Endothelial cell (in vitro differentiated cells): ENCODE measurements at places on chromosomes 5 and 9.

- DNase-seq, result no peak
Observed at GRCh38 chr9:84759300-84759750, 89.8 kb downstream of the NTRK2 start.

DNA sequence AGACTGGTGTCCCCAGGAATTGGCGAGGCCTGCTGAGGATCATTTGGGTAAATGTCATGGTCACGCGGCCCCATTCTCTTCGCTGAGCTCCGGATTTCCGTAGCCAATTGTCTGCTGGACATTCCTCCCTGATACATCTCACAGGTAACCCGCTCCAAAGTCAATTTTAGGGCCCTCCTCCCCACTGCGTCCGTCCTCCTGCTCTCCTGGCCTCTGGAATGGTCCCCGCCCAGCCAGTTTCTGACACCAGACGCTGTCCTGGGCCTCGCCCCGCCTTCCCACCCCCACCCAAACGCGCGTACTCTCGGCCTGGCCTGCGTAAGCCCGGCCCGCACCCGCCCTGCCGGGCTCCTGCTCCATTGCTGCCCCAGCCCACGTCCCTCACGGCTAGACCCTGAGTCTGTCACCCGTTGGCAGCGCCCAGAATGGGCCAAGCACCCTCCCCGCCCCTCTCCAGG, 202.0 kb downstream of the AUH start:
- no peak for DNase-seq

DNA sequence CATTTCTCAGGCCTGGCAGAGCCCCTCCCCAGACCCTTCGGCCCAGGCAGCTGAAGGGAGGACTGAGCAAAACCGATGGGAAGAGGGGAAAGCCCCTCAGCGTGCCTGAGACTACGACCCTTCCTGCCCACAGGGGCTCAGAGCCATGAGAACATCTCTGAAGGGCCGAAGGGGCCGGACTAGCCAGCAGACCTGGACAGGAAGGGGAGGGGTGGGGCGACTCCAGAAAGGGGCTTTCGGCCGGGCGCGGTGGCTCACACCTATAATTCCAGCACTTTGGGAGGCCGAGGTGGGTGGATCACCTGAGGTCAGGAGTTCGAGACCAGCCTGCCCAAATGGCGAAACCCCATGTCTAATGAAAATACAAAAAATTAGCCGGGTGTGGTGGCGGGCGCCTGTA, 85.8 kb upstream of the PHYKPL start:
- no peak for DNase-seq

DNA sequence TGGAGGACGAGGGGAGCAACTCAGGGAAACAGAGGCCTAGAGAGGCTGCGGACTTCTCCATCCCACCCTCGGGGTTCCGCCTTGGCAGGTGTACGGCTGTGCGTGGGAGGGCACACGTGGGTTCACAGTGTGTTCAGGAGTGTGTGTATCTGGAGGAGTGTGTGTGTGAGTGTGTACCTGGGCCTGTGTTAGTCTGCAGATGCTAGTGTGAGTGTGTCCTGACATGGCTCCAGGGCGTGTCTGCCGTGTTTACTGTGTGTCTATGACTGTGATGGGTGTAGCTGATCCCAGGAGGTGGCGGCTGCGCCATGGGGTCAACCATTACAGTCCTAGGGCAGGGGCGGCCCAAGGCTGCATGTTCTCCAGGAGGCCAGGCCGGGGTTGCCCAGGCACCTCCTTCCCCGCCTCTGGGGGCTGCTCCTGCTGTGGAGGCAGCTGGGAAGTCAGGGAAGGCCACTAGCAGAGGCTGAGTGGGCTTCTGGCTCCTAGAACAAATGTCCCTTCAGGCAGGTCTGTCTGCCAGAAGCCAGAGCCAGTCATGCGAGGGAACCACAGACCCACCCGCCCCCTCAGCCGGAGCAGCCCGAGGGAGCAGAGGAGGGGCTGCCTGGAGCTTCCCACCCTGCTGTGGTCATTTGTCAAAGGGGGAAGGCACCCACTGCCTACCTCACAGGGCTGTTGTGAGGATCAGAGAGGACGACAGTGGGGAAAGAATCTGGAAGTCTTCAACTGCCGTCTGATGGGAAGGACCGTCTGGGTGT, 21.4 kb downstream of the CRB2 start:
- DNase-seq, result no peak

DNA sequence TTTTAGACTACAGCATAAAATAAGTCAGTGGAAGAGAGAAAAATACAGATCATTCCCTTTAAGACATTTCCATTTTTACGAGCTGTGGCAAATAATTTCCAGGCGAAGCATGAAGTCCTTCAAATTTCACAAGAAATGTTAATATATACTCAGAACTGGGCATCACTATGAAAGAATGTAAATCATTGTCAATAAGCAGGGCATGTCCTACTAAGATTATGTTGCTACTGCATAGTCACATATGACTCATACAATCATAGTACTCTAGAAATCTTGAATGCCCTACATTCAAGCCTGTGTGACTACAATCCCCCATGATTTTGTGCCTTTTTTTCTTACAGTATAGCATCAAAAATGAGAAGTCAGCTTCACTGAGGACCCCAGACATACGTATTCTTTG, 485.2 kb upstream of the FTMT start:
- no peak for DNase-seq

GRCh38 chr9:23543419-23543818, 282.6 kb downstream of the ELAVL2 start:
- DNase-seq, result no peak

GRCh38 chr5:129617206-129617605, 130.7 kb upstream of the MINAR2 start:
- DNase-seq, result no peak

DNA sequence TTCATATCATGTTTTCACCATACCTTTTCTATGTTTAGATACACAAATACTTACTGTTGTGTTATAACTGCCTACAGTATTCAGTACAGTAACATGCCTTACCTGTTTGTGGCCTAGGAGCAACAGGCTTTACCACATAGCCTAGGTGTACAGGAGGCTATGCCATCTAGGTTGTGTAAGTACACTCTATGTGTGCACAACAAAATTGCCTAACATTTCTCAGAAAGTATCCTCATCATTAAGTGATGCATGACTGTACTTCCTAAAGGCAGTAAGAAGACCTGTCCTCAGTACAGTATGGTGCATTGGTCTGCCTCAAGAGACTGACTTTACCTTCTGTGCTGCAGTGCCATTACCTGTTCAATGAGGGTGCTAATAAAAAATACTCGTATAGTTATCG, 7.9 kb downstream of the TXN start:
- DNase-seq, result no peak

- DNase-seq, result no peak
Observed at GRCh38 chr5:150517272-150518152, 9.6 kb downstream of the NDST1 start.

DNA sequence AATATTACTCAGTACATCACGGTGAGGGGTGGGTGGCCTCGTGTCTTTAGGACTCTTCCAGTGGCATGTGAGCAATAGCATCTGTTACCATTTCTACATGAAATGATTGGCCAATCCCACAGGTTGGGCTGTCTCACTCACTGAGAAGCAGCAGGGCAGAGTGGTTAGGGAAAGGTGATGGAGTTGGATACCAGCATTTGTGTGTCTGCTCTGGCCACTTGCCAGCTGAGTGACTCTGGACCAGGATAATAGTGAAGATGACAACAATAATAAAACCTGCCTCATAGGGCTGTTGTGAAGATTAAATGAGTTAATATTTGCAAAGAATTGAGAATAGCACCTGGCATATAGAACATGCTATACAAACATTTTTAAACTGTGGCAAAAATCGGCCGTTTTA, 42.0 kb downstream of the IQGAP2 start:
- DNase-seq, result no peak

GRCh38 chr9:122835313-122835731, 6.9 kb upstream of the PDCL start:
- peak; percentile 31 for DNase-seq

GRCh38 chr5:63961598-63962161, 565 bp downstream of the HTR1A start:
- DNase-seq, result peak; percentile 35

- DNase-seq, result no peak
Observed at GRCh38 chr5:7088849-7089248, 307.1 kb upstream of the ADCY2 start.

GRCh38 chr9:116928884-116929283, 241.8 kb downstream of the TRIM32 start:
- no peak for DNase-seq

- DNase-seq, result no peak
Observed at GRCh38 chr5:157611571-157612476, 36.2 kb upstream of the ADAM19 start.

DNA sequence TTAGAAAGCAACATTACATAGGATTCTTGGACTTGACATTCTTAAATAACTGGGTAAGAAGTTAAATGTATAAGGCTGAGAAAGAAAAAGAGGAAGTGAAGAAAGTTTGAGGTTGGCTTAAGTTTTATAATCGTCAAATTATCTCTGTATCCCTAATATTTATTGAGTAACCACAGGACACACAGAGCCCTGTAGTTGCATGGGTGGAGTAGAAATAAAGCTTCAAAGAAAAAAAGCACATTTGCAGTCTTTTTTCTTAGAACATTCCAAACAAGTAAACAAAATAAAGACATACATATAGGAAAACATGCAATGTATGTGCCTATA, 137.0 kb downstream of the CCDC192 start:
- no peak for DNase-seq

DNA sequence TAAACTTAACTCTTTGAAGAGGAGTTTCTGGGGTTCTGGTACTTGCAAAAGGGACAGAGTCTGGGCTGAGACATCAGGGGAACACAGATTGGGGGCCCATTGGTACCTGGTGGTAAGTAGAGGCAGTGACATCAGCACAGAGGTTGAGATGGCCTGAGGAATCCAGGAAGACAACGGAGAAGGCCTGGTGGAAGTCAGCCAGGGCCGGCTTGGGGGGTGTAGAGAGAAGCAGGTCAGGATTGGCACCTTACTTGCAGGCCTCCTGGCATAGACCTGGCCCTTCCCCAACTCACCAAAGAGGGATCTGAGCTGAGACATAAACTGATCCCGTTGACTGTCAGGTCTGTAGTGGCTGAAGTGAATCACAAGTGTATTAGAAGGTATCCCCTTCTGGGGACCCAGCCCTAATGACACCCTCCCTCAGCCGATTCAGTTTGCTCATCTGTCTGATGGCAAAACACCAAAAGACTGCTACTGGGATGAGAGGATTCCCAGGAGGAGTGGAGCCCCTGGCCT, 5.5 kb downstream of the NOL6 start:
- DNase-seq, result no peak

DNA sequence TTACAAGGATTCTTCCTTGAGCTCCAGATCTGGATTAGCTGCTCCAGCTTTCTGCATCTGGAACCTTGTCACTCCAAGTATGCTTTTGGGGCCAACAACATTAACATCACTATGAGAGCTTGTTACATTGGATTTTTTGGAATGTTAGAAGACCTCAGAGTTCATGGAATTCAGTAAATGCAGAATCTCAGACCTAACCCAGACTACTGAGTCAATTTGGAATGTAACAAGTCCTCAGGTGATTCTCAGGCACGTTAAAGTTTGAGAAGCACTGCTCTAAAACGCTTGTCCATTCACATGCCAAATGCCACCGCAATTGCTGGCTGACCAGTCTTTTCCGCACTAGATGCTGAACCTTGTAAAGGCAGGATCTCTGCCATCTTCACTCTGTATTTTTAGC, 251.4 kb upstream of the TRIM32 start:
- no peak for DNase-seq

GRCh38 chr5:7925961-7926695, 57.2 kb downstream of the MTRR start:
- no peak for DNase-seq

GRCh38 chr5:52738095-52738506, 49.6 kb upstream of the ITGA1 start:
- no peak for DNase-seq

DNA sequence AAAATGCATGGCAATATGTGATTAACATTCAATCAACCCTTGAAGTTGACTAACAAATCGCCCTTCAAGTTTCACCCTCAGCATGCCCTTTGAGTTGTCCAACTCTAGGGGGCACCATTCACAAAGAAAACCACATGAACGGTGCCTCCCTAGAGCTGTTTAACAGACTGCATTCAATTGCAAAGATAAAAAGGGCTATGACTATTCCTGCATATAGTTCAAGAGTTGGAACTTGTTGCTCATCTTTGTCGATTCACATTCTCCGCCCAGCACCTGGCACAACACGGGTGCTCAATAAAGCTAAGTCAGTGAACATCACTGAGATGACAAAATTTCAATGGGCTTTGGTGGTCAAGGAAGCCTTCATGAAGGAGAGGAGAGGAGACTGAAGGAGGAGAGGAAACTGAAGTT, 69.6 kb upstream of the SLC30A5 start:
- peak; percentile 12 for DNase-seq

DNA sequence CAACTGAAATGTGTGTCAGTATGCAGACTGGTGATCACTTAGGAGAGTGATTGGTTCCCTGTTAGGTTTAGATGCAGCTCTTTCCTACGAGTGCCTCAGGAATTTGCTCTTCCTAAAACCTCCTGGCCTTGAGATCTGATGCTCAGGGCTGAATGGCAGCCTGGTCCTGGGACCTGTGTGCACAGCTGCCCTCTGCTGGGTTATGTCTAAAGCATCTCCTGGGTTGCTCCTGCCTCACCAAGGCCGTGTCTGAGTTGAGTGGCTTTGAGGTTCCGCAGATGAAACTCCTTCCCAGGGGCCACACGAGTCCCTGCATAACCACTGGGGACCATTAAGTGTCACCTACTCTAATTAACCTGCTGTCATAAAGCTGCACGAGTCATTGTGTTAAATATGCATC, 59.5 kb downstream of the MVB12B start:
- peak; percentile 43 for DNase-seq

- DNase-seq, result no peak
Observed at GRCh38 chr5:124865603-124866354, 119.3 kb upstream of the ZNF608 start.

- peak; percentile 81 for DNase-seq
Observed at GRCh38 chr9:116860509-116861120, 173.5 kb downstream of the TRIM32 start.

GRCh38 chr5:110549301-110549700, 177.2 kb downstream of the TMEM232 start:
- no peak for DNase-seq

- DNase-seq, result no peak
Observed at GRCh38 chr9:4084435-4084818, 215.4 kb downstream of the GLIS3 start.

GRCh38 chr5:106195679-106196474, 1474.9 kb downstream of the EFNA5 start:
- no peak for DNase-seq

GRCh38 chr5:67969631-67970030, 245.9 kb upstream of the PIK3R1 start:
- DNase-seq, result no peak

DNA sequence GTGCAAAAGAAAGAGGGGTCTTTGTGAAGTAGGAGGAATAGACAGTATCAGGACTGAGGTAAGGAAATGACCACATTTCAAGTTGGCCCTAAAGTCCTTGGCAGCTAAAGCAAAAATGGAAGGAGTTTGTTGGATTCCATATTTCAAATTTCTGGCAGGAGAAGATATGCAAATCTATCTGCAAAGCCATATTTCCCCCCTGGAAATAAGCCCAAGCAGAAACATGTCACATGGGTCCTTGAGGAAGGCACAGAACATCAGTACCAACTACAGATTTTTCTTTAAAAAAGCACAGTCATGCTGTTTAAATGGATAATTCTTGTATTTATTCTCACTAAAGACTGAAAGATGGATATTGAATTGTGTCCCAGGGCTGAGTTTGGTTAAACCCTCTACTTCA, 323.0 kb downstream of the TRIM32 start:
- DNase-seq, result no peak

GRCh38 chr5:78698191-78698791, 49.7 kb upstream of the LHFPL2 start:
- DNase-seq, result no peak
